ENCODE measurements at places on chromosomes 3 and 15.

DNA sequence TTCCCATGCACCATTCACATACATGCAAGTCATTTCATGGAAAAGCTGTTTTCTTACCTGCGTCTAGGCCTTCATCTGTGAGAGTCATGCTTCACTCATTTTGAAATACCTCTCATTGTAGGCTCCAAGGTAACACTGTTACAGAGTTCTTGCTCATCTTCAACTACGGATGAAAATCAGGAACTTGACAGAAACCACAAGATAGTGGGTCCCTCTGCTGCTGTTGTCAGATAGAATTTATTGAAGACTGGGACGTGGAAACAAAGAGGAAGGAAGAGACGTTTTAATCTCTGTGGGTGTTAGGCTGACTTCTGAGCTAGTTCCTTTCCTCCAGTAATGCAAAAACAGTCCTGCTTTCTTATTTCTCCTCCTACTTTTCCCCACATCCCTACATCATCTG, at the start of gene P2RY14:
Gene P2RY14, minus strand, starts transcription at position 313 of the 400 bp plus-strand sequence. CDS start 64,226 bp downstream, outside the sequence.
- DNase-seq, result no peak

DNA sequence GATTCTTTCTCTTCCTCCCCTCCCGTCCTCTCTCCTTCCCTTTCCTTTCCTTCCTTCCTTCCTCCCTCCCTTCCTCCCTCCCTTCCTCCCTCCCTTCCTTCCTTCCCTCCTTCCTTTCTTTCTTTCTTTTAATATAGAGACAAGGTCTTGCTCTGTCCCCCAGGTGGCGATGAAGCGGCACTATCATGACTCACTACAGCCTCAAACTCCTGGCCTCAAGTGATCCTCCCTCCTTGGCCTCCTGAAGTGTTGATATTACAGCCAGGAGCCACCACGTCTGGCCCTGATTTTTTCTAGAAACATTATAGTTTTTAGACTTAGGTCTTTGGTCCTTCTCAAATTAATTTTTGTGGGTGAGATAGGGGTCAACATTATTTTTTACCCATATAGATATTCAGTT, 15.5 kb downstream of the GRM2 start:
- DNase-seq, result no peak

- DNase-seq, result no peak
These were observed 222.0 kb upstream of the DPPA4 start for GRCh38 chr3:109559389-109559788.

- no peak for DNase-seq
These were observed 256.0 kb upstream of the ZPLD1 start for GRCh38 chr3:102178817-102179216.

GRCh38 chr3:77328690-77329089, 288.8 kb downstream of the ROBO2 start:
- DNase-seq, result no peak

DNA sequence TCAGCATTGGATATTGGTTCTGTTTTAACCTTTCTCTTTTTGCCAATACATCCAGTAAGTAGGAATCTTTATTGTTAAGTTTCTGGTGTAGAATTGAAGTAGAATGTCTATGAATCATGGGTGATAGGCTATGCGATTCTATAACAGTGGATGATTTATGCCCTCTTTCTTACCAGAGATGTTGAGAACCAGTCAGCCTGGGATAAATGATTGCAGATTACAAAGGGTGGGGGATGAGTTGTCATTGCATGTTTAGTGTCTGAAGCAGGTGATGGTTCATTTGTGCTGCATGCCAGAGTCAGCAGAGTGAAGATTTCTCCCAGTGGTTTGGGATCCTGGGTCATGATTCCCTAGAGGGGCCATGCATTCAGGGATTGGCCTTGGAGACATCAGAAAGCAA, 14.3 kb downstream of the RETNLB start:
- no peak for DNase-seq

- DNase-seq, result peak; percentile 73
These were observed 33.9 kb upstream of the KIF23 start for GRCh38 chr15:69380100-69380725.

DNA sequence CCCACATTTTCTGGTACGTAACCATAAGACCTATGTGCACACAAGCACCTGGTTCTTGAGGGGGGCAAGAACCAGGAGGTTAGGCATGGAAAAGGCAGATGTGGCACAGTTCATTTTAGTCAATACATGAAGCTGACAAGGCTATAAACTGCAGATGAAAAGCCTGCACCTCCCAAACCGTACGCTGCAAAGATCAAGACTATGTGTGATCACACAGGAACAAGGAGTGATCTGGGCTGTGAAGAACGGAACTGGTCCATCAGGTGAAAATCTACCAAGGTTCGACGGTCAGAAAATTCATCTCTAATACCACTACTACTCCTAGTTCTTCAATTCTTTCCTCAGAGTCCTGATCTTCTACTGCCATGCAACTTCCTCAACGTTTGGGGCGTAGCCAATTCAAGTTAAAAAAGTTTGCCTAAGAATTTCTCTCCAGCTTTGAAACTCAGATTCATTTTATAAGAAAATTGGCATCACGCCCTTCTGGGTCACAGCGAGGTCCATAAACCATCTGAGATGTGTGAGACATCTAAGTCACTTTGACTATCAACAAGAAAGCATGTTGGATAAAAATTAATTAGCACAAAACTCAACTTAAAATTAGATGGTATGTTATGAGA, 41.9 kb downstream of the PLD1 start:
- DNase-seq, result no peak

- DNase-seq, result no peak
These were observed 30.9 kb downstream of the RGMA start for GRCh38 chr15:93058128-93058527.

DNA sequence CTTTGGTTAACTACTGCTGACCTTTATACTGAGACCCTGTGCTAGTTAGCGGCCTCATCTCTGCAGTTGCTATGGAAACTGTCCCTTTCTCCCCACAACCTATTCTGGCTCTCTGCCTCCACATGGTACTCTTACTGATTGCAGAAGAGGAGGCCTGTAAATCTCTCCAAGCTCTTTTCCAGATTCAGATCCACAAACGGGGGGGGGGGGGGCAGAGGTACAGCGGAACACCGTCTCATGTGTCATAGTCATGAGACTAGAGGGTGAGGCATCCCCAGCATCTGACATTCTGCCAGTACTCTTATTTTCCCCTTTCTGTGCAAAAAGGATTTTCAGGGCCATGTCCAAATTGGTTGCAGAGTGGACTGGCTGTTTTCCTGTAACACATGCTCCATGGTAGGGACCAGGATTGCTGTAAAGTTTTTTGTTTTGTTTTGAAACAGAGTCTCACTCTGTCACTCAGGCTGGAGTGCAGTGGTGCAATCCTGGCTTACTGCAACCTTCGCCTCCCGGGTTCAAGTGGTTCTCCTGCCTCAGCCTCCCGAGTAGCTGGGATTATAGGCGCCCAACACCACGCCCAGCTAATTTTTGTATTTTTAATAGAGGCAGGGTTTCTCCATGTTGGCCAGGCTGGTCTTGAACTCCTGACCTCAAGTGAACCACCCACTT, 8.3 kb upstream of the MAP1A start:
- no peak for DNase-seq

GRCh38 chr3:150721285-150722130, 17.8 kb upstream of the ERICH6 start:
- no peak for DNase-seq

GRCh38 chr3:46114323-46114988, 87.2 kb upstream of the XCR1 start:
- DNase-seq, result no peak

DNA sequence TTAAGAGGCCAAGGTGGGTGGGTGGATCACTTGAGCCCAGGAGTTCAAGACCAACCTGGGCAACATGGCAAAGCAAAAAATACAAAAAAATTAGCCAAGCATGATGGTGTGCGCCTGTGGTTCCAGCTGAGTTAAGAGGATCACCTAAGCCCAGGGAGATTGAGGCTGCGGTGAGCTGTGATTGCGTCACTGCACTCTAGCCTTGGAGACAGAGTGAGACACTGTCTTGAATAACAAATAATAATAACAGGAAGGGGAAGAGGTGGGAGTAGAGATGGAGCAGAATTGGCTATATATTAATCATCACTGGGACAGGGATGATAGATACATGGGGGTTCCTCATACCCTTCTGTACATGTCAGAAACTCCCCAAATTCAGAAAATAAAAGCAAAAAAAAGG, 23.8 kb upstream of the NMB start:
- DNase-seq, result no peak

DNA sequence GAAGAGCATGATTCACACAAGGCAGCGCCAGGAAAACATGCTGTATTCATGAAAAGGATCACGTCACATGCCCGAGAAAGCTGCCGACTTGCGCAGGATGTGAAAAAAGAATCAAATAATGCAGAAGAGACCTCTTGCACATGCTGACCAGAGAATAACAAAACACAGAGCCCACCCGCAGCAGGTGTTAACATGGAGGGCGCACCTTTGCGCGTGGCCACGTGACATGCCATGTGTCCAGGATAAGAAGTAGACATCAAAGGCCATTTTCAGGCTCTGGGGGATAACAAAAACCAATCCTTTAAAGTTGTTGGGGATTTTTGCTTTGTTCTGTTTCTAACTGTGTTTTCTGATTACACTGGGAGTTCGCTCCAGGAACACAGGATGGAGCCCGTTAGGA, 1332.8 kb downstream of the ZPLD1 start:
- no peak for DNase-seq

DNA sequence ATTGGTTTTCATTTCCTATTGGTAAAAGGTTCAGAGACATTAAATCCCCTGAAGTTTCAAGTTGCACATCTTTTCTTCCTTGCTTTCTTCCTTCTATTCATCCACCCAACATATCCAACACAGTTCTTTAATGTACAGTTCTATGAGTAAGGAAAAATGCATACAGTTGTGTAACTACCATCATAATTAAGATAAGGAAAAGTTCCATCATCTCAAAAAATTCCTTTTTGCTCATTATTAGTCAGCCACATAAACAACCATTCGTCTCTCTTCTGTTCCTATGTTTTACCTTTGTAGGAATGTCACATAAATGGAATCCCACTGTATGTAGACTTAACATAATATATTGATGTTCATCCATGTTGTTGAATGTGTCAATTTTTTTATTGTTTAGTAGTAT, 211.1 kb upstream of the ADAMTS9 start:
- DNase-seq, result no peak

DNA sequence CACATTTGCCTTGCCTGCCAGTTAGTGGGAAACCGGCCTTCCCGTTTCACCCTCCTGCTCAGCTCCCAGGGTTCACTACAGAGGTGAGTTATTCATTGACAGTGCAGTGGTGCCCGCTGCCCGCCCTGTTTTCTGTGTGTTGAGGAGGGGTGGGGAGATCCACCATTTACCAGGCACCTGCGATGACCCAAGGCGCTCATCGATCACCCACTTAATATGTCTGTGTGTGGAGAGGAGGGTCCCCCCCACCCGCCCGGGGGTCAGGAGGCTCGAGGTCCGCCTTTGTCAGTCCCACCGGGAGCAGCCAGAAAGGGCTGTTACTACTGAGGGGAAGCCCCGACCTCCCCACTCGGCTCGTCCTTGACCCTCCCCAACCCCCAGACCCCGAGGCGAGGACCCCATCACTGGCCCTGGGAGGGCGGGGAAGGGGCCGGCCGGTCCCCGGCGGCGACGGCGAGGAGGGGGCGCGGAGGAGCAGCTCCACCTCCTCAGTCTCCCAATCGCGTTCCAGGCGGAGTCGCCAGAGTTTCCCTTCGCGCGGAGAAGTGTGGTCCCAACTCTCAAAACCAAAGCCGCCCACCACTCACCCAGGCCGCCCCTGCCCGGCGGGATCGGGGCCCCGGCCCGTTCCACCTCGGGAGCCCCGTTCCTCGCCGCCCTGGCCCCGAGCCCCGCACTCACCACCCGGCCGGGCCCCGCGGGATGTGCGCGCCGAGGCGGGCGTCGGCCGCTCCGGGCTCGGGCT, 1.1 kb downstream of the PLXNB1 start:
- DNase-seq, result peak; percentile 55

DNA sequence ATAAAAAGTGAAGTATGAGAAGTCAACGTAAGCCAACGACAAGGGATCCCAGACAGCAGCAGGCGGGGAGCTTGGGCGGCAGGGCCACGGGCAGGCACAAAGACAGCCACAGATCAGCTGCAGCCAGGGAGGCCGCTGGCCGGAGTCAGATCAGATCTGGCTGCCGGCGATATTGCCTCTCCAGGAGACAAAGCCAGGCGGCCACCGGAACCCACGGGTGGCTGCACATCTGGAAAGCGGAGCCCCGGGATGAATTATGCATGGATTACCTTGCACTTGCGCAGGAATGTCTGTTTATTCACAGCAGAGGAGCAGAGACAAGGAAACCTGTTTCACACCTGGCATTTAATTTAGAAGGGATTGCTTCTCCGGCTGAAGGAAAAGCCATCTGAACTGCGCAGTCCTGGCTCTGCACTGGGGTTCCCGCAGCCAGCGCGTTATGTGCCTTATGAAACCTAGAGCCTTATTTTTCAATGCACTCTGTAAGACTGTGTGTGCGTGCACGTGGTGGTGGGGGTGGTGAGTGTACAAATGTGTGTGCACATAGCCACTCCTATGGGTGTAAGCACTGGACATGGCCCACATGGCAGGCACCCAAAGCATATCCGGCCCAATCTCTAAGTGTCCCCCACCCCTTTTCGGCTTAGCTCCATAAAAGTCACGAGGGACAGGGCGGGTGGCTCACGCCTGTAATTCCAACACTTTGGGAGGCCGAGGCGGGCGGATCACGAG, 427.8 kb upstream of the MCTP2 start:
- DNase-seq, result no peak

DNA sequence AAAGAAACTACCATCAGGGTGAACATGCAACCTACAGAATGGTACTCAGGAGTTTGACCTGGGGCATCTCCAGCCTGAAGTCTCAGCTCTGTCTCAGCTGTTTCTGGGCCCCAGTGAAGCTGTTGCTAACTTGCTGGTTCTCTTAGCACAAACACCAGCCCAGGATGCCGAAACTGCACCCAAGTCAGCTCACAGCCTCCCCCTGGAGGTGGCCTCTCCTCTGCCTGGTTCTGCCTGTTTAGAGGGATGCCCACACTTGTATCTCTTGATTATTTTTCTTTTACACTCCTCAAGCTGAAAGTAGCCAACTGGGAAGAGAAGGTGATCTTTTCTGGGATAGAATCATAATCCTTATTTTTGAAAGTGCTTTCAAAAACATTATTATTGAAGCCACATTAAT, 289.0 kb upstream of the RASGRP1 start:
- DNase-seq, result peak; percentile 84

DNA sequence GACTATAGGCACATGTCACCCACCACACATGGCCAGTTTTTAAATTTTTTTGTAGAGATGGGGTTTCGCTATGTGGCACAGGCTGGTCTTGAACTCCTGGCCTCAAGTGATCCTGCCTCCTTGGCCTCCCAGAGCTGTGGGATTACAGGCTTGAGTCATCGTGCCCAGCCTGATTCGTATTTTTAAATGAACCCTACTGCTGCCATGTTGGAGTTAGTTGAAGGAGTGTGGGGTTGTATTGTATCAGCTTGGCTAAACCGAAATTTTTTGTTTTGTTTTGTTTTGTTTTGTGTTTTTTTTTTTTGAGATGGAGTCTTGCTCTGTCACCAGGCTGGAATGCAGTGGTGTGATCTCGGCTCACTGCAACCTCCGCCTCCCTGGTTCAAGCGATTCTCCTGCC, 11.8 kb upstream of the ZNF770 start:
- no peak for DNase-seq

All from H9 (cell line).